Activated CD4-positive, alpha-beta memory T cell treated with anti-CD3 and anti-CD28 coated beads, Interleukin-2, amount 10 ng/mL, durations not matched to agents 7 days and 5 days (primary cell): ENCODE measurements at places on chromosomes 4 and X. TPM values are rescaled to one million over a fixed set of nuclear protein-coding genes. Genes with fewer than 3 reads are reported as not detected.

DNA sequence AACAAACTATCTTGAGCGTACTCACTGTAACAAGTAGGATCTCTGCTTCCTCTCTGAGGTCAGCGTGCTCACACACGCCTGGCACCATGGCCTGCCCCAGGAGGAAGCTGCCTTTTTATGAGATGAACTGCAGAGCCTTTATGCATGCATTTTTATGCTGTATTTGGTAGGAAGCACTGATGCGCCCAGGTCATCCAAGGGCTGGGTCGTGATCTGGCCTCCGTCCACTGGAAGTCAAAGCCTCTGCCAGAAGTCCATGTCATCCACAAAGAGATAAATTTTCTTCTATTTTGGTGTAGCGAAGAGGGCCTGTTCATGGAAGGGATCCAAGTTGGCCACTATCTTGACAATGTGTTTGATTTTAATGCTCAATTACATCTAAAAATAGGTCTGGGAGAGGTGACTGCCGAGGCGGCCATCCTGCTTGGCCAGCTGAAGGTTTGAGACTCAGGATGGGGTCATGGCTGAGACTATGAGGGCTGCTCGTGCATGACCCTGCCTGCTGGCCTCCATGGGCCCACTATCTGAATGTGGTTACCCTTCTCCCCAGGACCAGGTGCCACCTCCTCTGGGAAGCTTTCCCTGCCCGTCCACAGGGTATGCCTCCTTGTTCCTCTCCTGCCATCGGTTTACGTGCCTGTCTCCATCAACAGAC, 50.3 kb downstream of the HTRA3 start:
- no peak for DNase-seq

RBM46 gene
- not detected for total RNA-seq

GRCh38 chr4:79869597-79870237, 203.3 kb downstream of the ANTXR2 start:
- no peak for DNase-seq

- DNase-seq = no peak
Measured at GRCh38 chr4:153038623-153039311, 102.6 kb downstream of the FHDC1 start.

GRCh38 chrX:154096140-154097002, 1.1 kb downstream of the MECP2 start:
- peak; percentile 19 for DNase-seq

MGAT4D gene
- not detected for total RNA-seq

DNA sequence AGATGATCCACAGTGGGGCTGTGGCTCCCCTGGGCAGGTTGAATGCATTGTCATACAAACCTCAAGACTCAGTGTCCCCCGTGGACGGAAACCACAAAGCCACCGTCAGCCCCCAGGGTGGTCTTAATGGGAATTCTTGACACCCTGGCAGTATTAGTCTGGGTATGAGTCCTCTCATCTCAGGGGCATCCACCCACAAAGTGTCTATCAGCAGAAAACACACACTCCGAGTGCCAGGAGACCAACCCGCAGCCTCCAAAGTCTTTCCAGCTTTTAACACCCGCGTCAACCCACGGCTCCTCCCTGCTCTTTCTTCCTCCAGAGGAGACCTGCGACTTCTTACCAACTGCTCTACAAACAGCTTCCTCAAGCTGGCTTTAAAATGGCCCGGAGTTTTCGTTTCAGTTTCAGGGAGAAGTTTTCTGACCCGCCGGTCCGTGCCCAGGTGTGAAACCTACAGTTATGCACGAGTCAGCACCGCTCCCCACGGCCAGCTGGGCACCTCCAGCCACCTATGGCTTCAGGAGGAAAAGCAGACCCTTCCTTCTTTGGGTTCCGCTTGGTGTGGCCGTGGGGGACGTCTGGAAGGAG, 14.4 kb upstream of the ASMTL start:
- DNase-seq = peak; percentile 66

GRCh38 chr4:118999919-119000318, 111.3 kb downstream of the SYNPO2 start:
- no peak for DNase-seq
